GM23338 (cell line): ENCODE measurements at places on chromosomes 1 and 21. TPM values are rescaled to one million over a fixed set of nuclear protein-coding genes. Genes with fewer than 3 reads are reported as not detected.

- H3K27me3 ChIP-seq: no peaks in the 10 kb centered on the region
- H3K36me3 ChIP-seq: no peaks in the 10 kb centered on the region
- no peak overlapping the region for H3K4me3 ChIP-seq
These were observed 18.4 kb upstream of the DNASE2B start for GRCh38 chr1:84379917-84380180.

GRCh38 chr1:16093611-16094010 is 20.2 kb upstream of the FAM131C start:
- no peak overlapping the region for H3K27ac ChIP-seq
- H3K36me3 ChIP-seq: no peaks in the 10 kb centered on the region
- H3K4me1 ChIP-seq: 0 out of 2 replicates have a peak, but pooled peaks cover under 1% of the 10 kb centered on the region
- no peaks in the 10 kb centered on the region for H3K27me3 ChIP-seq

DNA sequence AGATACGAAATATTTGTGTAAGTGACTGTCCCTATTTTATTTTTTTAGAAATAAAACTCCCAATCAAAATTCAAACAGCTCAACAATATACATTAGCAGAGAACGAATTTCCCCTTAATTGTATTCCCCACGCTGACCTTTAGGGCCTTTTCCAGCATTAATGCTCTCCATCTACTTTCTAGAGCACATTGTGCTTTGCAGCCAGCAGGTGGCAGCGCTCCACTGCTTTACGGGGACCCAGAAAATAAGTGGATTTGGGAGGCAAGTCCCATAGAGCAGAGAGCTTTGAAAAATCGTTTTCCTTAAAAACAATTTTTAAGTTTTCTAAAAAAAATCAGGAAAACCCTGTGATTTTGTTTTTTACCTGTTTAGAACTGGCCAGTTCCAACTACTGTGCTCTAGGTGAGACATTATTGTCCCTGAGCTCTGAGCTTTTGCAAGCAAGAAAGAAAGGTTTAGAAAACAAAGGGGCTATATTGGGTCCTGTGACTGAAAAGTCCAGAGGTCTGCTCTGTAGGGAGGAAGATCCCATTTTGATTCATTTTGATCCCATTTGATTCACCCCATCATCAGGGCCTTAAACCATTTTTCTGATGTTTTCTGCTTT is 144.4 kb upstream of the ZNF644 start:
- no peaks in the 10 kb centered on the region for H3K36me3 ChIP-seq
- H3K27me3 ChIP-seq: no peaks in the 10 kb centered on the region
- H3K4me3 ChIP-seq: no peak overlapping the region
- peak; percentile 89 for DNase-seq
- no peak overlapping the region for H3K27ac ChIP-seq
- peaks cover 11% of the 10 kb centered on the region for H3K4me1 ChIP-seq

GRCh38 chr1:32250893-32251716 is at the start of gene LCK:
LCK (plus strand) TSS chr1:32251265; CDS start chr1:32274330, 23,065 bp downstream.
- no peaks in the 10 kb centered on the region for H3K36me3 ChIP-seq
- H3K4me3 ChIP-seq: no peak within 1 kb of the TSS
- H3K27me3 ChIP-seq: no peaks in the 10 kb centered on the region
- DNase-seq: peak; percentile 36
- H3K4me1 ChIP-seq: peaks cover 31% of the 10 kb centered on the region
- no peak within 1 kb of the TSS for H3K27ac ChIP-seq

- H3K27me3 ChIP-seq: no peaks in the 10 kb centered on the region
- no peaks in the 10 kb centered on the region for H3K4me1 ChIP-seq
- H3K4me3 ChIP-seq: no peak overlapping the region
- DNase-seq: no peak
These were observed 107.8 kb downstream of the LYST start for GRCh38 chr1:235758931-235759330.

GRCh38 chr1:41768583-41768982 is 150.1 kb downstream of the HIVEP3 start:
- no peaks in the 10 kb centered on the region for H3K4me1 ChIP-seq
- H3K27me3 ChIP-seq: no peaks in the 10 kb centered on the region

DNA sequence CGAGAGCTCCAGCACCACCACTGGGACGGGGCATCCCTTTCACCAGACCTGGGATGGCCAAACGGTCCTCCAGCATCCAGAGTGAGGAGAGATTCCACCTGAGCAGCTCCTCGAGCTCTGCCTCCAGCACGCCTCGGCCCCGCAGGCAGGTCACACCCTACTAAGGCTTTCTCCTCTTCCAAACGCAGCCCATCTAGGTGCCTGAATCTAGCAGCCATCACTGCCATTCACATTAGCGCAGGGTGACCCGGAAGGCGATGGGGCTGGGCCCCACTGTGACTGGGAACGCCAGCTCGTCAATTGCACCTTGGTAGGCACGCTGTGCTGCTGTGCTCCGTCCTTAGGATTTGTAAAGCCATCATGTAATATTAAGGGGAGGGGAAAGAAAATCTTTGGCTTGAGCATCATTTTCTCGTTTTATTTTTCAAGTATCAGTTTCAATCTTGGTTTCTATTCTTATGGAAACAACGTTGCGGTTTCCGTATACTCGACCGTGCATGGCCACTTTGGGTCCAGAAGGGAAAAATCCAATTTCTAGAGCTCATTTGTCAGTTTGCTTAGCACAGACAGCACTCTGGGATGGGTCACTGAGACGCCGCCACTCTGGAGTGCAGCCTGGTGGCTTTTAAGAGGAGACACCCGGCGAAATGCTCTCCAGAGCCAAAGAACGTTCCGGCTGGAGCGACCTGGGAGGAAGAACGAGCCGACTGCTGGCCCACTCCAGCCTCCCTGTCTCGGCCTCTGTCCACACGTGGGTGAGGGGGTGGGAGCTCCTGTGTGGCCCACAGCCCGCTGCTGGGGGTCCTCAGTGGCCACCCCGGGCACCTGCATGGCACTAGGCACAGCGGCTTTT is 173.6 kb downstream of the PRDM16 start:
- DNase-seq: no peak
- no peaks in the 10 kb centered on the region for H3K36me3 ChIP-seq
- H3K4me3 ChIP-seq: no peak overlapping the region
- H3K27ac ChIP-seq: no peak overlapping the region

Gene ASAP3
- 78.3 and 98.2 TPM in 2 replicates for total RNA-seq

Gene SELENBP1
- total RNA-seq: 13.4 and 14.5 TPM in 2 replicates

Gene CCDC30
- total RNA-seq: 0.23 and 0.56 TPM in 2 replicates

- no peak overlapping the region for H3K4me3 ChIP-seq
- no peak for DNase-seq
- no peaks in the 10 kb centered on the region for H3K4me1 ChIP-seq
- no peak overlapping the region for H3K27ac ChIP-seq
- no peaks in the 10 kb centered on the region for H3K27me3 ChIP-seq
These were observed 102.3 kb downstream of the RPE65 start for GRCh38 chr1:68347415-68347814.

GRCh38 chr1:201710632-201711597 is 118.0 kb upstream of the IPO9 start:
- H3K27ac ChIP-seq: no peak overlapping the region
- H3K4me1 ChIP-seq: peaks cover 3% of the 10 kb centered on the region; the same call in 1 of the 2 replicates
- DNase-seq: no peak

- no peak overlapping the region for H3K4me3 ChIP-seq
- no peak overlapping the region for H3K27ac ChIP-seq
- peaks cover 37% of the 10 kb centered on the region for H3K27me3 ChIP-seq
- H3K36me3 ChIP-seq: no peaks in the 10 kb centered on the region
- no peaks in the 10 kb centered on the region for H3K4me1 ChIP-seq
These were observed 65.0 kb downstream of the LBR start for GRCh38 chr1:225362805-225363204.

- H3K4me1 ChIP-seq: peaks cover 7% of the 10 kb centered on the region; the same call in 1 of the 2 replicates
- H3K27me3 ChIP-seq: no peaks in the 10 kb centered on the region
- H3K4me3 ChIP-seq: no peak overlapping the region
- no peak overlapping the region for H3K27ac ChIP-seq
- H3K36me3 ChIP-seq: no peaks in the 10 kb centered on the region
These were observed 12.4 kb upstream of the CREG1 start for GRCh38 chr1:167565922-167566321.

- H3K27me3 ChIP-seq: peaks cover 6% of the 10 kb centered on the region
- no peak overlapping the region for H3K4me3 ChIP-seq
- H3K4me1 ChIP-seq: peaks cover 39% of the 10 kb centered on the region
- H3K36me3 ChIP-seq: no peaks in the 10 kb centered on the region
These were observed 4.1 kb downstream of the ZC3H12A start for GRCh38 chr1:37478451-37478881.

GRCh38 chr1:17540255-17541001 is 930 bp downstream of the ARHGEF10L start:
- H3K27ac ChIP-seq: peak overlapping the region; percentile 96
- H3K4me3 ChIP-seq: peak overlapping the region; percentile 85
- H3K4me1 ChIP-seq: peaks cover 36% of the 10 kb centered on the region
- DNase-seq: peak; percentile 97

- DNase-seq: no peak
- H3K27ac ChIP-seq: no peak overlapping the region
- H3K27me3 ChIP-seq: no peaks in the 10 kb centered on the region
- H3K4me1 ChIP-seq: no peaks in the 10 kb centered on the region; the same call in 1 of the 2 replicates
These were observed 56.7 kb downstream of the RALGPS2 start for GRCh38 chr1:178781533-178782330.

DNA sequence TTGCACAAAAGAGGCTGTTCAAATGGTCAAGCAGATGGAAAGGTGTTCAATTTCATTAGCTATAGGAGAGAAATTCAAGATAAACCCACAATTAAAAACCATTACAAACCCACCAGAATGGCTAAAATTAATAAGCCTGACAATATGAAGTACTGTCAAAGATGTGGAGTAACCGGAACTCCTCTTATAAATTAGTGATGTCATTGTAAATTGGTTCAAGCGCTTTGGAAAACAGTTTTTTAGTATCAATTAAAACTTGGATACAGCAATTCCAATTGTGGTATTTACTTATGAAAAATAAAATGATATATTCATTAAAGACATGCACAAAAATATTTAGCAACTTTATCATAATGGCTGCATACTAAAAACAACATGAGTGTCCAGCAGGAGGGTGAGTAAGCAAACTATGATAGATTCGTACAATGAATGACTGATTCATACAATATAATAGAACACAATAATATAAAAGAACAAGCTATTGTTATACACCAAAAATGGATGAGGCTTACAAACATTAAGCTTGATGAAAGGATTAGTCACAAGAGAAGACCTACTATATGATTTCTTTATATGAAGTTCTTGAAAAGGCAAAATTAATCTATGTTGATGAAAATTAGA is 38.4 kb upstream of the FGGY start:
- no peak overlapping the region for H3K4me3 ChIP-seq
- no peak for DNase-seq
- no peak overlapping the region for H3K27ac ChIP-seq
- H3K27me3 ChIP-seq: no peaks in the 10 kb centered on the region

Gene DCST1
- total RNA-seq: not detected in 2 replicates

DNA sequence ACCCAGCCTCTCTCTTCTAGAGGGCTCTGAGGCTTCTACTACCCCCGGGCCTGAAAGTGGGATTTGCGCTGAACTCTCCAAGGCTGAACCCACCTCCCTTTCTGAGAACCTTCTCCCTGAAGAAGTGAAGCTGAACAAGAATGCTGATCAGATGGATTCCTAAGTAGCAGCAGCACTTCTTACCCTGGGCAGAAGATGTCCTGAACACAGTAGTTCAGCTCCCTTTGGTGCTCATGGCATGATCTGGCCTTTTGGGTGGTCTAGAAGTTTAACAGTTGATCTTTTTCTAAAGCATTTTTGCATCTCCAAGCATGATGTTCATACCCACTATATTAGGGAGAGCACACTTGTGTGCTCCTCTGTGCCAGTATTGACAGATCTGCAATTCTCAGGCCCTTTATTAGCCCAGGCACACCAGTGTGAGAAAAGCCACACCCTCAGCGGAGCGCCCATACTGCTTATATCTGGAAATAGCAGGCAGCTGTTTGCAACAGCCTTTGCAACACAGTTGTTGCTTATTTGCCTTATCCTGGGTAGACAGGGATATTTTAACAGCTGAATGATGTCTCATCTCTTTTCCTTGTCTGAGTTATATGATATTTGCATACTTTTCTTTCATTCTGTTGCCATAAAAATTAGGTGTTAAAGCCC is 34.2 kb downstream of the CNN3 start:
- DNase-seq: no peak
- peaks cover 17% of the 10 kb centered on the region for H3K36me3 ChIP-seq
- peak overlapping the region; percentile 41; the same call in 1 of the 2 replicates for H3K27ac ChIP-seq
- no peaks in the 10 kb centered on the region for H3K27me3 ChIP-seq
- no peak overlapping the region for H3K4me3 ChIP-seq

DNA sequence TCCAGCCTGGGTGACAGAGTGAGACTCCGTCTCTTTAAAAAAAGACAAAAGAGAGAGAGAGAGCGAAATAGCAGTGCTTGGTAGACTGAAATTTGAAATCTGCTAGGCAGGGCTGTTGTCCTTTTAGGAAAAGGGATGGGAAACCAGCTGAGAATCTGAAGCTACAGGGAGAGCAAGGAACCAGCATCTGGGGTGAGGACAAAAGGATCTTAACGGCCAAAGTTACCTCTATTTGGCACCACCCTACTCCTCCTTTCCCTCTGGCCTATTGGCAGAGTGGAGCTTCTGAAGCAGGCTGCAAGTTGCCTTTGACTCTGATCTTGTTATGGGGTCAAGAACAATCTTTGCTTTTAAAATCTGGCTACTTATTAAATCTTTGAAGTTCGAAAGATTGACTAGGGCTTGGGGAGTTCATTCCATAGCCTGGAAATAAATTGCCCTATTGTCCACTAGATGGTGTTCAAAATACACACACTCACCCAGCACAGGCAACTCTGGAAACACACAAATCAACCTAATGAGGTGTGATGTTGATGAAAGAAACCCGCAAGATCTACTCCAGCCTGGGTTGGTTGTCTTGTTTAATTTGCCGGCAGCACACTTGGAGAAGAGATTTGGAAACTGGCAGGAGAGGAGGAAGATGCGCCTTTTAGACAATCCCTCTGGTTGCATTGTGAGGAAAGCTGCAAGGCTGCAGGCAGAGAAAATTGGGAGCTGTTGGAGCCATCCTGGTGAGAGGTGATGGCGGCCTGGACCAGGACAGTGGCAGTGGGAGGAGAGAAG is 16.5 kb upstream of the PARP1 start:
- H3K27me3 ChIP-seq: no peaks in the 10 kb centered on the region
- H3K4me3 ChIP-seq: no peak overlapping the region
- H3K4me1 ChIP-seq: no peaks in the 10 kb centered on the region
- peak; percentile 42 for DNase-seq

Gene ARL8A
- 29.7 and 30.3 TPM in 2 replicates for total RNA-seq

DNA sequence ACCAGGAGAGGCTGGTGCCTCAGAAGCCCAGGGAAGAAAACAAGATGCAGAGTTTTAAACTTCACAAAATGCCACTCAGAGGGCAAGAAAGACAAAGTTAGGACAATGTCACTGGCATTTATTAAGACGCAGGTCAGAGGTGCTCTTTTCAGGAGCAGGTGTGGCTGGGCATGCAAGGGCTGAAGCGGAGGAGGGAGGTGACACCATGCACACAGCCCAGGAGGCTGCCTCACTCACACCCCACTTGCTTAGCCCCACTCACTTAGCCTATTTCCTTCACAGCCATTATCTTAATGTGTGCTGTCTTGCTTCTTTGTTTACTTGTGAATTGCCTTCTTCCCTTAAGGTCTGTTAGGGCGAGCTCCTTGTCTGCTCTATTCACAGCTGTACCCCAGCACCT is 17.2 kb downstream of the HIVEP3 start:
- H3K4me3 ChIP-seq: no peak overlapping the region
- no peaks in the 10 kb centered on the region for H3K27me3 ChIP-seq
- no peaks in the 10 kb centered on the region for H3K36me3 ChIP-seq
- no peak overlapping the region for H3K27ac ChIP-seq
- no peak for DNase-seq
